ENCODE measurements at places on chromosomes 1 and 21. TPM values are rescaled to one million over a fixed set of nuclear protein-coding genes. Genes with fewer than 3 reads are reported as not detected.

Gene FLG2
- not detected for total RNA-seq

Gene HIPK1
- 56.1 TPM for total RNA-seq

Gene PROX1
- 4.0 TPM for total RNA-seq

Gene LDLRAD1
- not detected for total RNA-seq

Gene RAB25
- total RNA-seq: not detected

Gene CYP4A22
- not detected for total RNA-seq

Gene ADCY10
- total RNA-seq: not detected

Gene ST6GALNAC5
- not detected for total RNA-seq

Gene S100A7
- total RNA-seq: not detected

Gene RHOU
- 0.40 TPM for total RNA-seq

Gene EPHB2
- total RNA-seq: 69.1 TPM

- DNase-seq: peak; percentile 49
These were observed 19.0 kb upstream of the L1TD1 start for GRCh38 chr1:62175568-62176179.

- no peak for DNase-seq
These were observed 4.2 kb downstream of the FLAD1 start for GRCh38 chr1:154987326-154987725.

- DNase-seq: no peak
These were observed 80.6 kb downstream of the RASAL2 start for GRCh38 chr1:178174539-178174938.

- no peak for DNase-seq
These were observed 633.1 kb downstream of the AJAP1 start for GRCh38 chr1:5287178-5288150.

DNA sequence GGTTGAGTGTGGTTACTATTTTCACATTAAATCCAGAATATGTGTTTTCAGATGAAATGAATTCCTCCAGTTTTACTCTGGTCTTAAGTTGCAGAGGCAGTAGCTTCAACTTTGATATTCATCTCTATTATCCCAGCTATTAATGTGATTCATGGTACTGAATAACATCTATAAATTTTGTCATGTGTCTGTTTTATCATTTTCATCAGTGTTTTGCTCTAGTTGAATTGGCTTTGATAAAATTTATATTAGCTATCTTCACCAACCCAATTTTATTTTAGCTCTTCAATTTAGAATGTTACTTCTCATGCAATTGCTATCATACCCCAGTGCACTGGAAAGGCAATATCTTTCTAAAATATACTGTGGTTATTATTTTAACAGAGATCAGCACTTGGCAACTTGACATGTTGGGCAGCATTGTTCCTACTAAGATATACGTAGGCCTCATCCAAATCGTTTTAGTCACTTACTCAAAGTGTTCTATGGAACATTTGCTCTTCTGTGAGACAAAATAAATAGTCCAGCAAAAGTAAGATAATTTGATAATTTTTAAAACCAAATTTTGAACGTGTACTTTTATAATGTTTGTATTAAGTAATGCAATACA is 184.3 kb downstream of the NCAM2 start:
- DNase-seq: no peak

DNA sequence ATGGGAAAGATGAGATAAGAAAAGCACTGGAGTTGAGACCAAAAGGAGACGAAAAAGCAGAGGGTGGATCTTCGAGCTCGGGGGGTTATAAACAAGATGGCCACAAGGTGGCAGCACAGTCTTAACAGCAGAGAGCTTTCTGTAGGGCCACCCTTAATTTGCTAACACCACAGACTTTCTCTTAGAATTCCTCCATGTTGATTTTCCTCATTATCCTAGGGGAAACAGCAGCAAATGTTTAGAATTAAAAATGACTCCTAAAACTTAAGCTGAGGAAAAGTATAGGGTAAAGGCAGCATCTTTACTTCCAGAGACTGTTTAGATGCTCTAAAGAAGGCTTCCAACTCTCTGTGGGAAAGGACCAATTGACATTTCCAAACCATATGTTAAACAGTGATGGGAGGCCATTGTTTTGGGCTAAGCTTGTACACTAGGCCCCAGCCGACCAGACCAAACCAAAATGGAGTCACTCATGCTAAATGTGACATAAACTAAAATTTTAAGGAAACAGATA is 2.5 kb upstream of the APOBEC4 start:
- DNase-seq: peak; percentile 81

- DNase-seq: no peak
These were observed 39.4 kb downstream of the COL18A1 start for GRCh38 chr21:45444385-45444784.

GRCh38 chr1:235181561-235182245 is 20.7 kb upstream of the RBM34 start:
- DNase-seq: no peak

DNA sequence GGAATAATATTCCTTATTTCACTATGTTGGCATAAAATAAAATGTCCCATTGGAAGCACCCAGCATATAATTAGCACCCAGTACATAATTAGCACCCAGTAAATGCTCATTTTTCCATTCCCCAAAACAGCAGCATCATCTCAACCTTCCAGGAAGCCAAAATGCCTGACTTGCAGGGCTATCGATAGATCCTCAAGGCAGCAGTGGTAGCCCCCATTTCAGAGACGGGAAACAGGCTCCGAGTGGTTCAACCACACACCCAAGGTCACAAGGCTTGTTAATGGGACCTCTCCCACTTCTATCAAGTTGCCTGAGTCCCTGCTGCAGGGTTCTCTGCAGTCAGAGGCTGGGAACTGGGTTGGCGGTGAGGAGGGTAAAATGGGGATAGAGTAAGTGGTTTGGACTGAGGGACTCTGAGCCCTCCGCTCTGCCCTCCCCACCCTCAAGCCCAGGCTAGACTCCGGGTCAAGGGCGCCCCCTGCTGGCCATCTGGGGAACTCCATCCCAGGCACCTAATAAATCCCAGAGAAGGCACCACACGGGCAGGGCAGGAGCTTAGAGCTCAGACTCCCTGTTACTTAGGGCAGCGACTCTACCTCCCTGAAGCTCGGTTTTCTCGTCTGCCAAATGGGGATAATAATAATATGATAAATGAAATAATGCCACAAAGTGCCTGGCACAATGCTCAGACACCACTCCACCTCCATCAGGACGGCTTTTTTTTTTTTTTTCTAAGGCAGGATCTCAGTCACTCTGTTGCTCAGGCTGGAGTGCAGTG is 21.9 kb upstream of the LAPTM5 start:
- peak; percentile 78 for DNase-seq

GRCh38 chr1:176531921-176532897 is 69.2 kb downstream of the PAPPA2 start:
- no peak for DNase-seq

Measured in endothelial cell of umbilical vein (primary cell).